Activated CD4-positive, alpha-beta T cell treated with anti-CD3 and anti-CD28 coated beads for 4 hours (primary cell): ENCODE measurements at places on chromosomes 12 and 14.

- no peak for DNase-seq
Measured at GRCh38 chr12:63965936-63966605, 121.6 kb downstream of the SRGAP1 start.

DNA sequence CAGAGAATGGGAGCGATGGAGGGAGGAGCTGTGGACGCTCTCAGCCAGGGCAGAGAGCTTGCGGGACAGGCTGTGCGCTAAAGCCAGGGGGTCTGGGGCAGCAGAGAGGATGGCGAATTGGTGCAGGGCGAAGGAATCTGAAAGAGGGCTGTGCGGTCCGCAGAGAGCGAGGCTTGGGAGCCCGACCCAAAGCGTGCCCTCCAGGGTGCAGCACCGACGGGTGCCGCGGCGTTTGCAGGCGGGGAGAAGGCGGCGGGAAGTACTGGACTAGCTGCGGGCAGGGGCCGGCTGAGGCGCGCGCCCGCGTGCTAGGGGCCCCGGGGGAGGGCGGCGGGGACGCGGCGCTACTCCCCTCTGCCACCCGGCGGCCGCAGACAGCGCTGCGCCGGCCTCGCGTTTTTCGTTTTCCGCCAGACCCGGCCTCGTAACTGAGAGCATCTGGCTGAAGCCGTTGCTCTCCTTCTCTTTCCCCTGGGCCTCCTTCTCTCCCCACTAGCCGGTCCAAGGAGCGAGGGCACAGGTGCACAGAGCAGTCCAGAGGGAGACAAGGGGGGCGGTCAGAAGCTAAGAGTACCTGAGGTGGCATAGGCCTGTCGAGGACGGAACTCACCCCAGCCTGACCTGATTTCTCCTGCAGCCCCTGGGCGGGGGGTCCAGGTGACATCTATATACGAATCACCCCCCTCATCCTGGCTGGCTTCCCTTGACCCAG is 24.9 kb downstream of the SLC6A12 start:
- no peak for DNase-seq

GRCh38 chr12:52046859-52047258 is 4.4 kb upstream of the NR4A1 start:
- no peak for DNase-seq

- DNase-seq, result no peak
Measured at GRCh38 chr12:115597157-115597712, 680.3 kb downstream of the MED13L start.

- DNase-seq, result no peak
Measured at GRCh38 chr12:2064071-2064507, 11.3 kb downstream of the CACNA1C start.
